ENCODE measurements at places on chromosomes 1 and 21. TPM values are rescaled to one million over a fixed set of nuclear protein-coding genes. Genes with fewer than 3 reads are reported as not detected.

LRRC71 gene
- 0.13 TPM for total RNA-seq

NTRK1 gene
- total RNA-seq, result not detected

SLC6A9 gene
- 0.13 TPM for total RNA-seq

FCGR1A gene
- not detected for total RNA-seq

LCE1B gene
- not detected for total RNA-seq

SLC44A5 gene
- total RNA-seq, result 1.0 TPM

DIO1 gene
- not detected for total RNA-seq

CFAP107 gene
- total RNA-seq, result not detected

FCAMR gene
- not detected for total RNA-seq

CAP1 gene
- total RNA-seq, result 364 TPM

RAB7B gene
- total RNA-seq, result not detected

TMEM269 gene
- total RNA-seq, result under 0.01 TPM

ZYG11A gene
- total RNA-seq, result 0.13 TPM

SPRR2F gene
- total RNA-seq, result not detected

TSNAX gene
- total RNA-seq, result 28.2 TPM

PTAFR gene
- 0.13 TPM for total RNA-seq

TRIM33 gene
- 24.8 TPM for total RNA-seq

CHAF1B gene
- 1.6 TPM for total RNA-seq

ATP1A4 gene
- total RNA-seq, result not detected

TRPM2 gene
- 0.25 TPM for total RNA-seq

MARK1 gene
- 1.4 TPM for total RNA-seq

F11R gene
- 191 TPM for total RNA-seq

KANK4 gene
- not detected for total RNA-seq

LPAR3 gene
- not detected for total RNA-seq

HCRTR1 gene
- 0.77 TPM for total RNA-seq

AQP10 gene
- not detected for total RNA-seq

UTP25 gene
- total RNA-seq, result 4.0 TPM

KCNA2 gene
- not detected for total RNA-seq

OXCT2 gene
- total RNA-seq, result 3.6 TPM

VCAM1 gene
- 2.9 TPM for total RNA-seq

NHLH2 gene
- not detected for total RNA-seq

GIPC2 gene
- 31.9 TPM for total RNA-seq

SPATA1 gene
- 0.13 TPM for total RNA-seq

DDAH1 gene
- total RNA-seq, result 45.9 TPM

APCS gene
- not detected for total RNA-seq

TRIM45 gene
- total RNA-seq, result 0.90 TPM

STUM gene
- 0.25 TPM for total RNA-seq

RCSD1 gene
- 21.4 TPM for total RNA-seq

HSPG2 gene
- 281 TPM for total RNA-seq

EXO1 gene
- total RNA-seq, result 3.0 TPM

GREM2 gene
- total RNA-seq, result not detected

PPFIA4 gene
- 0.13 TPM for total RNA-seq

BMP8B gene
- 0.13 TPM for total RNA-seq

C2CD4D gene
- total RNA-seq, result 0.25 TPM

NKAIN1 gene
- total RNA-seq, result under 0.01 TPM

JAM2 gene
- total RNA-seq, result 1.4 TPM

MFAP2 gene
- total RNA-seq, result 55.3 TPM

AKR7A3 gene
- 0.25 TPM for total RNA-seq

FCGR2B gene
- not detected for total RNA-seq

SERTAD4 gene
- 0.25 TPM for total RNA-seq

LDLRAP1 gene
- 16.2 TPM for total RNA-seq
